Fibroblast of skin of left biceps (primary cell): ENCODE measurements at places on chromosomes 11 and 22.

DNA sequence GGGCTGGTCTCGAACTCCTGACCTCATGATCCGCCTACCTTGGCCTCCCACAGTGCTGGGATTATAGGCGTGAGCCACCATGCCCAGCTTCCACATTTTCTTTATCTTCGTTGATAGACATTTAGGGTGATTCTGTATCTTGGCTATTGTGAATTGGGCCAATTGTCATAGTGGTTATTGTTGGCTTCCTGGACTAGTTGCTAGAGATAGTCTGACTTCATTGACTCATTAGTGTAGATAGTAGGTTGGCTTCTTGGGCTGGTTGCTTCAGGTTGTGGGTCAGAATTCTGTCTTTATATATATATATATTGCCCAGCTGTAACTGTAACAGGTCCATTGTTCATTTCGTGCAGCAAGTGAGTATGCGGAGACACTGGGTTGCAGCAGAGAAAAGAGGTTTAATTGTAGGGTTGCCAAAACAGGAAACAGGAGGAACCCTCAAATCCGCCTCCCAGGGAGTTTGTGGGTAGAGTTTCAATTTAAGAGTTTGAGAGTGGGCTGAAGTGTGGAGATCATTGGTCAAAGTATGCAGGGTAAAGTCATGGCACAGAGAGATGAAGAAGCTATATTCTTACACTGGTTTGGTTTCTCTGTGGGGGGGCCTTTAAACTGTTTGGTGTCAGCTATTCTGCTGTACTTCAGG, 22.0 kb downstream of the ATG13 start:
- DNase-seq: no peak

DNA sequence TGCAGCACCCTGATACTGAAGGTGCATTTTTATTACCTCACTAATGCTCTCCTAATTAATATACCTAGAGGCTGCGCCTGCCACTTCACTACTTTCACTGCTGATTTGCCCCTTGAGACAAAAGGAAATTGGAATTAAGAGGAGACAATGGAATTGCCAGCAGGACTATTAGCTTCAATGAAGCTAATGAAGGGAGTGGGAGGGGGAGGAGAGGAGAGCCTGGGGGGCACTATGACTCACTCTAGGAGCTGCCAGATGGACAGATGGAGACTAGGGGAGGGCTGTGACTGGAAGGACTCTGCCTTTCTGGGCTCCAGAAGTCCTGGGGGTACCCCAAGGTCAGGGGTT, 102.8 kb upstream of the DRD2 start:
- no peak for DNase-seq

DNA sequence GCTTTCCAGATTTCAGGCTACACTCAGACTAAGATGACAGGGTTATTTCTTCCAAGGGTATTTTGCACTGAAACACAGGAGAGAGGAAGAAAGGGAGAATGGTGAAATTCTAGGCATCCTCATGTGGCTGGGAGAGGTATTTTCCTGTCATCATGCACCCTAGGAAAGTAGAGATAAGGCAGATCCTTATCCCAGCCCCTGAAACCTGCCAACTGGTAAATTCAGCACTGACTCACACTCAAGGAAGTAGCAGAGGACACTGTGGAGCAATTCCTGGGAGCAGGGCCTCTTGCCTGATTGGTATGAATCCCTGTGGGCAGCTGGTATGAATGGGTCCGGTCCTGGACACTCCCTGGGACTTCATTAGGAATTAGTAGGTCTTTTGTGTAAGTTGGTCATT, 37.6 kb upstream of the SLC5A1 start:
- no peak for DNase-seq

- no peak for DNase-seq
Observed at GRCh38 chr22:36727110-36727509, 23.6 kb upstream of the CACNG2 start.

DNA sequence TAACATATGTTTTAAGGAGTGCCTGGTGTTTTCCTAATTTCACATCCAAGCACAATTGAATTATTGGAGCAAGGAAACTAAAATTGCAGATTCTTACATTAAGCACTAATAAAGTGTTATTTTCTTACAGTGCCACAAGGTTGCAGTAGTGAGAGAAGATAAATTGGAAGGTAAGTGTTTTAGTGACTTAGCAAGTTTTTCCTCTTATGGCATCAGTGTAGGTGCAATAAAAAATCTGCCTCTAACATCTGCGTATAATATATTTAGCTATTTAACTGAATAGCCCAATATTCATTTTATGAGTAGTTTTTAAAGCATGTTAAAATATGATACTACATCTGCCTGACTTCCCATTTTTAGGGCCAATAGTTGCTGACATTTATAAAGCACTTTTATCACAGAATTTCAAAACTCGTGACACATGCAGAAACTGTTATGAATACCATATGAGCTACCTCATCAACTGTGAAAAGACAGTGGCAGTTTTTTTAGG, 19.0 kb downstream of the POLD3 start:
- DNase-seq: peak; percentile 53

DNA sequence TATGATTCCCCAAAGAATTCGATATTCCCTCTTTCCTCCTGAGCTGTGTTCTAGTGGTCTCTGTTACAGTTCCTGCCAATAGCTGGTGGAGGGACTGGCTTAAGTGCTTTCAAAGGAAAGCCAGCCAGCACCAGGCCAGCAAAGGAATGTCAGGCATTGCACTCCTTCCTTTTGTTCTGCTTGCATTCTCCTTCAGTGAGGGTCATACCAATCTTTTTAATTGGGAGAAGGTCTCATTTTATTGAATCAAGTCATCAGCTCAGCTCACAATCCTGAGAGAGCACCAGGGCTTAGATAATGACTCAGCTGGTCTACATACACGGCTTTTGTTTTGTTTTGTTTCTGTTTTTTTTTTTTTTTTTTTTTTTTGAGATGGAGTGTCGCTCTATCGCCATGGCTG, 222.9 kb downstream of the NAV2 start:
- DNase-seq: peak; percentile 58

- DNase-seq: no peak
Observed at GRCh38 chr22:38844315-38845003, 631 bp upstream of the NPTXR start.

DNA sequence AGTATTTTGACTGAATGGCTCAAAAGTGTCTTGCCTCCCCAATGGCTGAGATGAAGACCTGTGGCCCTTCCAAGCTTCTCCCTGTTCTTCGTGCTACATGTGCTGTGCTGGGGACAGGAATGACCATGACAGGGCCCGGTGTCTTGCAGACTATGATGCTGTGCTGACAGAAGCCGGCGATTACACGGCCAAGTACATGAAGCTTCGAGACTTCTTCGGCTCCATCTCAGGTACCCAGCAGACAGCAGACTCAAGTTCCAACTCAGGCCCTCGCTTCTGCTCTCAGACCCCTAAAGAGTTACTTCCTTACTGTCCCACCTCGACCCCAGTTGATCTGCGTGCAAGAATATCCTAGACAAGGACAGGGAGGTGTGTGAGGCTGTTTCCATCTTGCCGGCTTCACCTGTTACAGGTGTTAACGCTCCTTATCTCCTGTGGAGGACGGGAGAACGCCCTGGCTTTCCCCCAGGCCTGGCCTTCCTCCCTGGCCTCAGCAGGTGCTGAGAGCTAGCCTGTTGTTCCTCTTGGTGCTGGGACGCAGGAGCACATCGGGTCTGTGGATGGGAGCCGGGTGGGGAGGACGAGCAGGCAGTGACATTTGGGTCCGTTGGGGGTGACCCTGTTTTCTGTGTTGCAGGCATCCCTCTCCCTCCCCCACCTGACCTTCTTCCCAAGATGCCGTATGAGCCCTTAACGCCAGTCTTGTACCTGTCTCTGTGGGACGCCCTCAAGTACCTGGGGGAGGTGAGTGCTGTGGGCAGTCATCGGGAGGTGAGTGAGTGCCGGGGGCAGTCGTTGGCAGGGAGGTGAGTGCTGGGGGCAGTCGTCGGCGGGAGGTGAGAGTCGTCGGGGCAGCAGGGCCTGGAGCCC, 38.1 kb downstream of the GLB1L2 start:
- DNase-seq: no peak

- DNase-seq: no peak
Observed at GRCh38 chr11:84886344-84886743, 740.8 kb downstream of the DLG2 start.

DNA sequence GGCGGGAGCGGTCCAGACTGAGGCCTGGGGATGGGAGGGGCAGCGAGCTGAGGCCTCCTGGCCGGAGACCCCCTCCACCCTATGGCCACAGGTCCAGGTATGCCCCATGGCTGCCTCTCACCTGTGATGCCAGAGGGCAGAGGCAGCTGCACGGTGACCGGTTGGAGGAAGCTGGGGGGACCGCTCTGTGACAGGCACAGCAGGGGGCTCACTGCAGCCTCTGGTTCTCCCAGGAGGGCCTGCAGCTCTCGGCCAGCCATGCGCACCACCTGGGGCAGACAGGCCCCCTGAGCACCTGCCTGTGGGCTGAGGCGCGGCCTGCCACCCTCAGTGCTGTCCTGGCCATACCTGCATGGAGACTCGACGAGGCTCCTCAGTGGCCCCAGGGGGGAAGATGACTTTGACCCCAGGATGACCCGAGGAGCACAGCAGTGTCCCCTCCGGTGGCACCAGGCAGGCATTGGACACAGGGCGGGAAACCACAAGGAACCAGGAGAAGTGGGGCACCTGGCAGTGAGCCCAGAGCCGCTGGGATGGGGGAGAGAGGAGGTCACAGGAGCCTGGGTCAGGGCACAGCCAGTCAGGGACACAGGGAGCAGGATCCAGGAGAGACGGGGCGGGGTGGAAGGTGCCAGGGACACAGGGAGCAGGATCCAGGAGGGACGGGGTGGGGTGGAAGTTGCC, 3.2 kb upstream of the SLC25A22 start:
- DNase-seq: no peak

DNA sequence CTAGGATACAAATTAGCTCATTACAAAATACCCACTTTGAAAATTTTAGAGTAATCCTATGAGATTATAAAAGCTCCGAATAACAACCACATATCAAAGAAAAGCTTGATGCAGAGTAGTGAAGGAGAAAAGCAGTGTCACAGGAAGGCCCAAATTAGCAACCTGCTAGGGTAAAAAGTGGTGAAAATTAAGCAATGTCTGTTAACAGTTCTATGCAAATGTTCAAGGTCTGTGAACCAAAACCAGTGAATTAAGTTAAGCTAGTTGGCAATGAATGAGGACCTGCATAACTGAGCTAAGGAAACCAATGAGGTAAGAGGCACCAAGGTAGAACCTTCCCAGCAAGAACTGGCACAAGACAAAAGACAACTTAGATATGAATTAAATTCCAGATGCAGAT, 29.6 kb downstream of the PRDM10 start:
- DNase-seq: no peak

DNA sequence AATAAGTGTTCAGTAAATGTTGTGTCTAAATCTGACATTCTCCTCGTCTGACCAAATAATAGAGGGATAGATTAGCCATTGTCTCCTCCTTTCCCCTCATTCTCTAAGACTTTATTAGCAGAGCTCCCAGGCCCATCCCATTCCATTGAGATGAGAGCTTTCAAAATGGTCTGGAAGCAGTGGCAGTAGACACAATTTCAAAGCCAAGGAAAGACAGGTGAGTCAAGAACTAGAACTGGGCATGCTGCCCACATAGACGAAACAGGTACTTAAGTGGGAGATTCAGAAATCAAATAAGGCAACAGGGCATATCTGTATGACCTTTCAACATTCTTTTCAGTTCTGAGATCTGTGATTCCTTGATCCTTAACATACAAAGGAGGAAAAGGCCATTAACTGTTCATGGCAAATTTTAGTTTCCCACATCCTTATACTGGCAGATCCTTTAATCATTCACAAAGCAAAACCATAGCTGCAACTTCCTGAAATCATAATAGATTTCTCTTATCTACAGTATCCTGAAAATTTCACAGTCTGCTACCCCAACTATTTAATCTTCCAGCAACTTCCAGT, 96.6 kb upstream of the KCNA4 start:
- no peak for DNase-seq

- no peak for DNase-seq
Observed at GRCh38 chr11:116688202-116688540, 84.6 kb downstream of the BUD13 start.

- DNase-seq: no peak
Observed at GRCh38 chr11:34941688-34942087, 25.3 kb downstream of the PDHX start.

- no peak for DNase-seq
Observed at GRCh38 chr22:41844513-41844912, 11.6 kb downstream of the SREBF2 start.

DNA sequence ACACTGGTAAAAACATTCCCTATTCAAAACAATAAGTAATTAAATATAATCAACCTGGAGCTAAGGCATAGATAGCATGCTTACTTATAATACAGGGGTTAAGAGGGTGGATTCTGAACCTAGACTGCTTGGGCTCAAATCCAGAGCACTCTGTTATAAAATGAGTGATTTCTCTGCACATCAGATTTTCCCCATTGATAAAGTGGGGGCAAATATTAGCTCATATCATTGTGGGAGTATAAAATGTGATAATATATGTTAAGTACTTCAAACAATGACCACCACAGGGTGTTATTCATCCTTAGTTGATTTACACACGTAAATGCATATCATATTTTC, 139.4 kb downstream of the LUZP2 start:
- no peak for DNase-seq

GRCh38 chr22:32044913-32045312, 1.9 kb downstream of the SLC5A1 start:
- no peak for DNase-seq

DNA sequence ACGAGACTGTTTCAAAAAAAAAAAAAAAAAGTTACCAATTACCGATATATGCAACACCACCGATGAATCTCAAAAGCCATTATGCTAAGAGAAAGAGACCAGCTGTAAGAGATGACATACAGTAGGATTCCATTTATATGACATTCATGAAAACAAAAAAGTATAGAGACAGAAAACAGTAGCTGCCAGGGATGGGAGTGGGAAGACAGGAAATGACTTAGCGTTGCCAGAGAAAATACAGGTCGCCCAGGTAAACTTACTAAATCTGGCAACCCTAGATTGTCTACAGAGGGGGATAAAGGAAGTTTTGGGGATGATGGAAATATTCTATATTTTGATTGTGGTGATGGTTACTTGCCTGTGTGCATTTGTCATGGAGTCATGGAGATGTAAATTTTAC, 7.9 kb upstream of the C11orf24 start:
- no peak for DNase-seq

DNA sequence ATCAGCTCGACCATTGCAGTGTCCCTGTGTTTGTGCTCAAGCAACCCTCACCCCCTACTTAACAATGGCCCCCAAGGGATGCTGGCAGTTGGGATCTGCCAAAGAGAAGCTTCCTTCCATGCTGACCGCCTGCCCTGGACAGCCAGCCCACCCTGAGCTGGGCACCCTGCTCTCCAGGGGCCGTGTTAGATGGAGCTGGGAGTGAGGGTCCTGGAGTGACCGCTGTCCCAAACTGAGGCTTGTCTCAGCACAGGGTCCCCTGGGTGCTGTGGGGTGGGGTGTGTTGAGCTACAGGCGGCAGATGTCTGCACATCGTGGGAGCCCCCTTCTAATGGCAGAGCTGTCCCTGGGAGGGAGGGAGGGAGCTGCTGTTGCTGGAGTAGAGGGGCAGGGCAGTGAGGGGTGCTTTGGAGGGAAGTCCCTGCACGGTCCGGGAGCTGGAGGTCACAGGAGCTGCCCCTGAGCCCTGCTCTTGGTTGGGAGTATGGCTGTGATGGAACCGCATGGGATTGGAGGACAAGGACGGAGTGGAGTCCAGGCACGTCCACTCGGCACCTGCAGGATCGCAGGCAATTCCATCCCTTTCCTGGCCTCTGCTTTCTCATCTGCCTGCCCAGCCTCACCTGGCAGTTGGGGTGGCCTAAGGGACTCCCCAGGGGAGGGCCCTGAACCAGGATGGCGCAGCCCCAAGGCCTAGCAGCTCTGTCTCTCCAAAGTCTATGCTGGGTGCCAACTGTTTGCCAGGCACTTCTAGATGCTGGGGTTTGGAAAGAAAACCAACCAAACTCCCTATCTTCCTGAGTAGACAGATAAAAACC, 126.3 kb downstream of the ARHGAP8 start:
- DNase-seq: no peak
